ENCODE measurements at places on chromosomes 3 and 15. TPM values are rescaled to one million over a fixed set of nuclear protein-coding genes. Genes with fewer than 3 reads are reported as not detected.

LYZL4 gene
- total RNA-seq: not detected

CD200 gene
- total RNA-seq: 13.0 TPM

BMF gene
- total RNA-seq: 15.3 TPM

PRTG gene
- total RNA-seq: 2.2 TPM

CXCR6 gene
- total RNA-seq: 0.95 TPM

GPX1 gene
- 288 TPM for total RNA-seq

UROC1 gene
- total RNA-seq: not detected

WDR5B gene
- 4.6 TPM for total RNA-seq

LDHAL6B gene
- total RNA-seq: not detected

STAB1 gene
- 92.0 TPM for total RNA-seq

BUB1B gene
- total RNA-seq: 0.36 TPM

PLCL2 gene
- 8.0 TPM for total RNA-seq

AP3B2 gene
- 9.3 TPM for total RNA-seq

TRANK1 gene
- 26.3 TPM for total RNA-seq

CPNE9 gene
- total RNA-seq: 0.14 TPM

ST3GAL6 gene
- 3.9 TPM for total RNA-seq

MED12L gene
- 0.28 TPM for total RNA-seq

Data from sigmoid colon (tissue), 7 donors.